ENCODE measurements at places on chromosomes 13 and 19. TPM values are rescaled to one million over a fixed set of nuclear protein-coding genes. Genes with fewer than 3 reads are reported as not detected.
A peak's percentile ranks its signal among the peaks of the same experiment; 100 is the strongest.

The CCL25 gene
- not detected for total RNA-seq

The SIGLEC10 gene
- 0.38 TPM for total RNA-seq

The ZNF90 gene
- 0.66 TPM for total RNA-seq

- no peak for DNase-seq
These were observed 10.2 kb downstream of the ENOX1 start for GRCh38 chr13:43776501-43777079.

DNA sequence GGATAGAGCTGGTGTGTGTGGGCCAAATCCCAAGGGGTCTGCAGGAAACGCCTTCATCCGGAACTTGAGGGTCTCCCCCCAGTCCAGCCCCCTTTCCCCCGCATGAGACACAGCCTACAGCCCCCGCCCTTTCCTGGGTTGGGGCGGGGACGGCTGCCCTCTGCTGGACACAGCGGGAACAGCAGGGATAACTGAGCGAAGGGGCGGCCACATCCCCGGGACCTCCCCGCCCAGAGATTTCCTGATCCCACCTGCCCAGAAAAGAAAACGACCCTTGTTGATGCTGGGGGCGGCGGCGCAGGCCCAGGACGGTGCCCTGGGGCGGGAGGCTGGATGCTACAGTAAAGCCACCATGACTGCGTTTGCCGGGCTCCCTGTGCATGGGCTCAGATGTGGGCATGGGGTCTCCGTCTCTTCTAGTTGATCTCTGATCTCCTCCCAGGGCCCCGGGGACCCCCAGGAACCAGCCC, 14.2 kb downstream of the ONECUT3 start:
- DNase-seq, result peak; percentile 33

- DNase-seq, result no peak
These were observed 59.6 kb downstream of the WDFY2 start for GRCh38 chr13:51643882-51644281.

GRCh38 chr19:48963371-48964204, 1.5 kb upstream of the FTL start:
- peak; percentile 72 for DNase-seq

GRCh38 chr13:21949818-21950429, 279.1 kb downstream of the FGF9 start:
- DNase-seq, result no peak

DNA sequence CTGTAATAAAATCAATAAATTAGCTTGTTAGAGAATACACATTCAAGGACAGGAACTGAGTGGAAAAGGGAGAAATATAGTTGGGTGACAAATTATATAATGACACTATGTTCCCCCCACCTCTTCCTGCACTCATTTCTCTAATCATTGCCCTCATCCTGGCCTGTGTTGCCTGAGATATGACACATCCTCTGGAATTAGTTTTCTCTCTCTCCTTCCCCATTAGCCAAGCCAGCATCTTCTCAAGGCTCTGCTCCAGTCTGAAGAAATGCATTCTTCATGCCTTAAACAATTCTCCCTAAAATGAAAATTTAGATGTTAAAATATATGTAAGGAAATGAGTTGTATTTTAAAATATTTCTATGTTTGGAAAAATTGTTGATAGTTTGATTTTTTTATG, 280.3 kb downstream of the POU4F1 start:
- no peak for DNase-seq

All from left ventricle myocardium inferior (tissue), 1 donor.